ENCODE measurements at places on chromosomes 13 and 19. TPM values are rescaled to one million over a fixed set of nuclear protein-coding genes. Genes with fewer than 3 reads are reported as not detected.

- DNase-seq, result no peak
These were observed 2.3 kb upstream of the EIF3G start for GRCh38 chr19:10122045-10122444.

DNA sequence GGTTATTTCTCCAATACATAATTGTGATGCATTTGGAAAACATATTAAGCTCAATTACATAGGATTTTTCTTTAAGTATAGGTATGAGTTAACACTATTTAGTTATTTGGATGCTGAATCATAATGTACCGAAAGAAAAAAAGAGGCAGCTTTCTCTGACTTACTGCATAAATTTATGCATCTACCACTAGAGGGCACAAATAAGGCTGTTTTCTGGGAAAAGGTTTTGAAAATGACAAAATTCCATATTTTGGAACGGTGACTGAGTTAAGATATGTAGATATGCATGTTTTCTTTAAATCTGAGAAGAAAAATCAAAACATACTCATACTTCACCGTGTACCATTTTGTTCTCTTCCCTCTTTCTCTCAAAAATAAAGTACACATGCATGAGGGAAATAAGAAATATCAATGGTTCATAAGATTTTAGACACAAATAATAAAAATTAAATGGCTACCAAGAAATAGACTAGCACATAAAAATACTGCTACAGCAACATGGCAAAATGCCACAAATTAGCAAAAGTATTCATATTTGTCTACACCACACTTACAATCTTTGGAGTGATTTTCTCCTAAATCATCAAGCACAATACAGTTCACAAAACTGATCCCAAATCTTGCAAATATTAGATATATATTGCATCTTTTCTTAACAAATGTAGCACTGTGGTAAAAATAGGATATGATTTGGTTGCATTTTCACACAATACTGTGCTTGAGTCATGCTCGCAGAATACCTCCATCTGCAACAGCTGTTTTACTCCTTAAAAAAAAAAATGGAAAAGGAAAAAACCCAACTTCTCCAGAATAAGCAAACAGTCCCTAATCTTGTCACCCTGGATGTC, 260.0 kb downstream of the FGF14 start:
- no peak for DNase-seq

DNA sequence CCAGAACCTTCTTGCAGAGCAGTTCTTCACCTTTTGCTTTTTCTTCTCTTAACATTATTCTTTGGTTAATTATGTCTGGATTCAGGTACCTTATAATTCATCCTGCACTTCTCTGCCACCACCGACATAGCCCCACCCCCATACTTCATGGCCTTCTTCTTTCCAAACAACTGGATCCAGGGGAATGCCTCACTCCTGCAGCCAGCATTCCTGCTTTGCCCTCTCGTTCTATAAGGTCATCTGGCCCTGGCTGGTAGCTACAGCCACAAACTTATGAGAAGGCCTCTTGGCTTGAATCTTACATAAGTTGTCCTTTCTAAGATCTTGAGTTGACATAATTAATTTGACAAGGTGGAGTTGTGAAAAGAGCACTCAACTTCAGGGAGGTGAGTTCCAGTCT, 84.1 kb upstream of the FRY start:
- no peak for DNase-seq

DNA sequence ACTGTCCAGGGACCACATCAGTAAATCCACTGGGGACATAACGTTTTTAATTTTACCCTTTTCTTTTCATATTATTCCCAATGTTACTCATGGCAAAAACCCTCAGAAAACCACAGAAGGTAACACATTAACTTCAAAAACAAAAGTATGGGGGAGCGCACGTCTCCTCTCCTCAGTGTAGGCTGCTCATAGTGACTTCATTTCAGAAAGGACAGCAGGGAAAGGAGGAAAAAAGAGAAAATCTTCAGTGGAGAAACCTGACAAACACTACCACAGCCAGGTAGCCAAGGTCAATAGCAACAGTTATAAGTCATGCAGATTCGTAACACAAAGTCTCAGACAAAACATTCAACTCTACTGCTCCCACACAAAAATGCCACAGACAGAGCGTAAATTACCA, 21.4 kb downstream of the DZIP1 start:
- no peak for DNase-seq

DNA sequence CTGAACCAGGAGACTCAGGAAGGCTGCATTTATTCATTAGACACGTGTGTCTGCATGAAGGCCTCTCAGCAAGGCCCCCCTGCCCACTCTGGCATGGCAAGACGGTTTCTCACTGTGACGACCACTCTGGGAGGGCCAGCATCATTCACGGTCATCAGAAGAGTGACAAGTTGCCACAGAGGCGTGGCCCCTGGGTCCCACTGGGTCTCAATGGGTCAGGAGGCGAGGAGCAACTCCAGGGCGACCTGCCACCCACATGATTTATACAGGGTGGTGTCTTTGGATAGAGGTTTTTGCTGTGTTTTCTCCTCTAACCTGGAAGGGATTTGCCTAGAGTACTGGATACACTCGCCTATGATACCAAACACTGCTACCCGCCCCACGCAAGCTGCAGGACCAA, 60.7 kb downstream of the KLF2 start:
- DNase-seq, result no peak

GRCh38 chr13:101626925-101627555, 174.6 kb downstream of the ITGBL1 start:
- DNase-seq, result peak; percentile 52

Gene UBE2L5
- total RNA-seq, result not detected

Gene ZNF865
- 15.8 TPM for total RNA-seq

Gene FBXO17
- not detected for total RNA-seq

Measured in activated CD8-positive, alpha-beta T cell treated with anti-CD3 and anti-CD28 coated beads, Interleukin-2, amount 10 ng/mL, durations not matched to agents 7 days and 5 days (primary cell).